NK-92 treated with Interleukin-12 subunit alpha and Interleukin-12 subunit beta, amount 100 ng/mL, for 24 hours (cell line): ENCODE measurements at places on chromosomes 11 and 22.
A peak's percentile ranks its signal among the peaks of the same experiment; 100 is the strongest.

DNA sequence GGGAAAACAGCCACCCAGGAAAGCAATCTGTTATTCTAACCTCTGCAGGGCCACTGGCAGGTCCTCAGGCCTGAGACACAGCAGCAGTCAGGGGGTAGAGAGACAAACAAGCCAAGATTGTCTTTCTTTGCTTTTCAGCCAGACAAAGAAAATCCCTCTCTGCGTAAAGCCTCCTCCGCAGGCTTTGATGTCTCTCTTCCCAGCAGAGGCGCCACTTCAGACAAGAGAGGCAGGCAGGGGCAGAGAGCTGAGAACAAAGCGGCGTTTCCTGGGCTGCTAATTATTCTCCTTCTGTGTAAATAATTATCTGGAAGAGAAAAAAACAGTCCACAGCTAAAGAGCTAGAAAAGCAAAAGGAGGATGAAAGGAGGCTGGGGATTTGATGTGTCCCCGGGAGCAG, 102.7 kb upstream of the SEZ6L start:
- DNase-seq, result no peak

DNA sequence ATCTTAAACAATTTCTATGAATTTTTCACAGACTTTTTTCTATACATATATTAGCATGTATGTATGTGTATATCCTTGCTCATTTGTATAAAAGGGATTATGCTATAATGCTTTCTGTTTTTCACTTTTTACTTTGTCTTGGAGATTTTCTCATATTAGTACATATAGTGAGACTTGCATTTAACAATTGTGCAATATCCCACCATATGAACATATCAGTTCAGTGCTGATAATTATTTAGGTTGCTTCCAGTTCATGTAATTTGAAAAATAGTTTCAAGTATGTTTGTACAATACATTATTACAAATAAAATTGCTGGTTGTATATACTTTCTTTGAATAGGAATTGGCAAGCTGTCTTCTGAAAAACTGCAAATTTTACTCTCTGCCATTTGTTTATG, 37.9 kb downstream of the HEPHL1 start:
- DNase-seq, result no peak

- no peak for DNase-seq
Observed at GRCh38 chr11:121721961-121722360, 269.2 kb upstream of the SORL1-AS1 start.

DNA sequence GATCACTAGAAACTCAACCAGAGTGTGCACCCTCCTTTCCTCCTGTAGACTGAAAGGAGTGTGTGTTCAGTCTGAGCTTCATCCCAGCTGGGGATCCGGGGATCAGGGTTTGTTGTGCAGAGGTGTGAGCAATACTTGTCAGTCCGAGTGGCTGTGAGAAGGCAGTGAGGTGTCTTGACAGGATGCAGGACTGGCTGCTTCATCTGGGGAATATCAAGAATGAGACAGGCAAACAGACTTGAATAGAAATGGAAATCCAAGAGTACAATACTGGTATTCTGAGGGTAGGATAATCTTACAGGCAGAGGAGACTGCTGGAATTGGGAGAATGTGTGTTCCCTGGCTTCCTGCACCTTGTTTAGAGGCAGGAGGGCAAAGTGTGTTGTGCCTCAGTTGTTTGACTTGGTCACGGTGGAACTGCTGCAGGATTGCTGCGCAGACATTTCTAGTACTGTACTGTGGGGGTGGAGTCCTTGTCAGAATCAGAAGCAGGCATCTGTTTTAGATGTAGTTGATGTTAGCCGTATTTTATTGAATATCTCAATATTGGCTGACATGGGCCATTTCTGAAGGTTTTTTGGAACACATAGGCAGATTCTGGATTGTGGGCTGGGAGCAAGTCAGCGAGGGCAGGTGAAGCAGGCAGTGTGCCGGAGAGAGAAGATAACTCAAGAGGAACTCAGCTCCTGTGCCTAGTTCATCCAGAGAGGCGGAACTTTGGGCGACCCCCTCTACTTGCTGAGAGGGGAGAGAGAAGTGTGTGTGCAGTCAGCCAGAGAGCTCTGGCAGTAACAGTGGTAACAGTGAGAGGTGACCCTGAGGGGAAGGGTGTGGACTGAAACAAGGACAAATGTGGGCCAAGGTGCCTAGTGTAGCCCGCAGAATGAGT, 27.1 kb upstream of the GRK2 start:
- DNase-seq, result no peak

GRCh38 chr22:25752615-25753214, 10.7 kb downstream of the MYO18B start:
- DNase-seq, result no peak

DNA sequence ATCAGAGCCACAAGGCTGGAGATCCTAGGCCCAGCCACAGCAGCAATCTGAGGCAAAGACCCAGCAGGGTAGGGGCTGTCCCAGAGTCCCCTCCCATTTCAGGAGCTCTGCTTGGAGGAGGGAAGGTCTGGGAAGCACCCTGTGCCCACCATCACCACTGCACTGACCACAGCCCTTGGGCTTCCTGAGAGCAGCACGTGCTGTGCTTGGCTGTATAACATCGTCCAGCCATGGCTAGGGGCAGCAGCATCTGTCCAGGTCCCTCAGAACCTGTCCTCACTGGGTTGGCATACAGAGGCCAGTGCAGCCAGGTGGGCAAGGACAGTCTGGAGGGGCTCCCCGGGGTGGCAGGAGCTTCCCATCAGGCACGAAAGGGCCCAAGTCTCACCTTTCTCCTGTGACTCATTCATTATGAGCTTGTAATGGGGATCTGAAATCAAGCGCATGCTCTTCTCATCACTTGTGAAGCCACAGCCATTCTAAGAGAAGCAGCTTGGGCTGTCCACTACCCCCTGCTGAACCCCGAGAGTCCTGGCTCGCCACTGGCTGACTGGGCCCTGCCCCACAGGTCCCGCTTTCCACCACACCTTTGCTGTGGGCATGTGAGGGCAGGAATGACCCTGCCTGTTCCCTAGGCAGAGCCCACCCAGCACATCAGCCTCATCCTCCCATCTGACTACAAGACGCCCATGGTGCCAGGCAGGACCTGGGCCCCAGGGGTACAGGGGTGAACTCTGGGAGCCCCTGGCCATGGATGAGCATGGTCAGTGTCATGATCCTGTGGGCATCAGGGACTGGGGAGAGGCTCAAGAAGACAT, 83.3 kb downstream of the MED15 start:
- DNase-seq, result no peak

DNA sequence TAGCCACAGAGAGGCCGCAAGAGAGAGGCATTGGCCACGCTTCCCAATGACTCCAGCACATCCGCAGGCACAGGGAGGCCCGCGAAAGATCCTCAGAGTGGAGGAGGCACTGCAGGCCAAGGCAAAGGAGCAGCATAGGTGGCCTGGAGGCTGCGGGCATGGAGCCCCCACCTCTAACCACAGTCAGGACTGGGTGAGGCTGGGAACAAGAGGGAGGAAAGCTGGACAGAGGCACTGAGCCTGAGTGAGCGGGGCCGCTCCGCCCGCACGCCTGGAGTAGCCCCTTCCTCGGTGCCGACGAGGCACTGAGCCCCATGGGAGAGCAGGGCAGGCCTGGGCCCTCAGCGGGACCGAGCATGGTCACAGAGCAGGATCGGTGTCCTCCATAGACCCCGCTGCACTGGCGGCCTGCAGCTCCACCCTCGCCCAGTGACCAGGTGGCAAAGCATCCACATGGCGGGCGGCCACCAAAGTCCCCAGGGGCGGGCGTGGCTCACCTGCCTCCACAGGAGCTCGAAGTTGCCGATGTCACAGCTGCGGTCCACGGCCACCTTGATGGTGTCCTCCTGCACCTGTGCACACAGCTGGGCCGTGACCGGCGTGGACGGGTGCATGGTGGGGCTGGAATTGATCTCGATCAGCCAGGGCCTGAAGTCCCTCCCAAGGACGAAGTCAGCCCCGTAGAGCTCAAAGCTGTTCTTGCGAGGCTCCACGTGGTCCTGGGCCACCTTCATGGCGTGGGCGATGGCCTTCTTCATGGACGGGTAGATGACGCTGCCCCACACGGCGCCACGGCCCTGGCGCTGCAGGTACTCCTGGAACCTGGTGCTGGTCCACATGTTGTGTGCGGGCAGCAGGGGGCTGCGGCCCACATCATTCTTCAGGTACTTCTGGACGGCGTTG, 18.9 kb upstream of the IL17REL start:
- DNase-seq, result no peak

DNA sequence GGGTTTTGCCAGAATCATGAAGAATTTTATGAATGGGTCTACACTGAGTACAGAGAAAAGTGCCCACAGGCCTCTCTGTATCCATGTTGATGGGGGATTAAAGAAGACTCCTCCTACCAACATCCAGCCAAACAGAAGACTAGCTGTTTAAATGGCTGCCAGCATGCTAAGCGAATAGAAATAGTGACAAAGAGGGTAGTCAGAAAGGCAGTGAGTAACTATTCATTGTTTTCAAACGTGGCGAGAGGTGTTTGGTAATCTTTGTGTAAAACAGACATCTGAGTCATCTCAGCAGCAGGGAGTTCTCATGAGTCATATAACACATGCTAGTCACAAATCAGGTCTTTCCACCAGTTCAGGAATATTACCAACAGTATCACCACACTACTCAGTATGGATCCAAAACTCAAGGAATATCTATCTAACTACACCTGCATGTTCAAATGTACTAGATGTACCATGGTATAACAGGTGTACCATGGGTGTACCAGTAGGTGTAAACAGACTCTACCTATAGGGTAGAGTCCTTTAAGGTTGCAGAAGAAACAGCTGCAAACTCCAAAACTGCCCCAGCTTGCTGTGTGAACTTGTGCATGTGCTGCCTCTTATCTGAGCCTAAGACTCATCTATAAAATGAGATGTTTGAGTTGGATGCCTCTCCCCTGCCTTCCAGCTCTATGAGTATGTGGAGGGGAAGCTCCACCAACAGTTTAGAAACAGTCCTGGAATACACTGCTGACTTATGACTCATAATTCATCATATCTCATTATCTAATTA, 82.0 kb downstream of the SLC1A2 start:
- peak; percentile 13 for DNase-seq

GRCh38 chr22:44680481-44680894, 21.5 kb upstream of the PRR5 start:
- no peak for DNase-seq

- peak; percentile 42 for DNase-seq
Observed at GRCh38 chr11:74453373-74453975, 13.9 kb downstream of the KCNE3 start.

GRCh38 chr11:93407777-93408401, 77.3 kb downstream of the DEUP1 start:
- peak; percentile 0 for DNase-seq

DNA sequence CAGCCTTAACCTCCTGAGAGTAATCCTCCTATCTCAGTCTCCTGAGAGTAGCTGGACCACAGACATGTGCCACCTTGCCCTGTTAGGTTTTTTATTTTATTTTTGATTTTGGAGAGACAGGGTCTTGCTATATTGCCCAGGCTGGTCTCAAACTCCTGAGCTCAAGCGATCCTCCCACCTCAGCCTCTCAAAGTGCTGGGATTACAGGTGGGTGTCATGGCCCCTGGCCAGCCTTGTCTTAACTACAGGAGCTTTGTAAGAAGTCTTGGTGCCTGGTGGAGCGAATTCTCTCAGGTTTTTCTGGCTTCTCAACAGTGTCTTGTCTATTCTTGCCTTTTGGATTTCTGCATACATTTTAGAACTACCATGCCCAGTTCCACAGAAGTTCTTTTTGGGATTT, 546.4 kb downstream of the TBC1D22A start:
- DNase-seq, result no peak

DNA sequence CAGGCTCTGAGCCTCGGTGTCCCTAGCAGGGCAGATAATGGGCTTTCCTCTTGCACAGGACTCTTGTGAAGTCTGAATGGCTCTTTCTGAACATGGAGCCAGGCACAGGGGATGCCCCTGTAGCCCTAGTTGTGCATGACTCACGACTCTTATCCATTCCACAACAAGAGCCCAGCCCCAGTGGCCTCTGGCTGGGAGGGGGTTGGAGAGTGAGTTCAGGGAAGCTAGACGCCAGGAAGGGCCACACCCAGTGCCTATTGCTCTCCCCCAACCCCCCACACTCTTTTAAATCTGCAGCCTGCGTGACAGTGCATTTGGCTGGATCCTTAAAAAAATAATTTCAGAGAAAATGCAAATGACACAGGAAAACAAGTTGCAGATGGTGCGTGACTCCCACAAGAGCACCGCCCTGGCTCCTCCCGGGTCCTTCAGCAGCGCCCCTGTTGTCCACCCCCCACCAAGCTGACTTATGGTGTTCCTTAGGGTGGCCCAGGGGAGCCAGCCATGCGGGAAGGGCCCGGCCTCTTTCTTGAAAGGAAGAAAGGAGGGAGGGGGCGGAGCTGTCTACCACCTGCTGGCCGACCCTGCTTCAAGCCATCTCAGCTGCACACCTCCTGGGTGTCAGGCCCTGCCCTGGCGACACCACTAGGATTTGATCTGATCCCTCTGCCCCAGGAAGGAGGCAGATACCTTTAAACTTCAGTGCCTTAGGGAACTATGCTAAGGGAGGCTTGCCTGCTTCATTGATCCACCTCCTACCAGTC, 74.7 kb downstream of the MN1 start:
- no peak for DNase-seq

- DNase-seq, result no peak
Observed at GRCh38 chr11:68138237-68138636, 17.0 kb upstream of the CHKA start.

DNA sequence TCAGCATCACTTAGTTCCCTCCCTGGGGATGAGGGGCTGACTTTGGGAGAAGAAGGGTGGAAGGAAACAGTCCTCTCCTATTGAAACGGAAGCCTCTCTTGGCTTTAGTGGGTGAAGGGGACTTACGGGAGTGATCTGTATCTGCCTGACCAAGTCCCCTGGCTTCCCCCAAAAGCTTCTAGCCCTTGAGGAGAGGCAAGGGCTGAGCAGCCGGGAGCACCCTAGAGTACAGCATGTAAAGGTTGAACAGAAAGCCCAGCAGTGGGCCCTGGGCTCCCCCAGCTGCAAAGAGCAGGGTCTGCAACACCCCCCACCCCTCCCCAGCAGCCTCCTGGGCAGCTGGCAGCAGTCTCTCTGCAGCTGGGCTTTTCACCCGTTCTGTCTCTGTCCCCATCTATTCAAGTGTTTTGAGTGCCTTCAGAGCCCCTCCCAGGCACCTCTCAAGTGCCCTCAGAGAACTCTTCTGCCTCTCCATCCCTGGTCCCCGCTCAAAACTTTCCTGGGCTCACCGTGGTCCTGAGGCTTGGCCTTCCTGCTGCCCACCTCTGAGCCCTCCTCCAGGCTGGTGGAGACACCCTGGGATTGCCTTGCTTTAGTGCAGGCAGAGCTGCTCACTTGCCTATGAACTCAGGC, 2.7 kb downstream of the CAPN5 start:
- no peak for DNase-seq

- DNase-seq, result no peak
Observed at GRCh38 chr11:38384568-38384967, 1786.5 kb upstream of the RAG2 start.

DNA sequence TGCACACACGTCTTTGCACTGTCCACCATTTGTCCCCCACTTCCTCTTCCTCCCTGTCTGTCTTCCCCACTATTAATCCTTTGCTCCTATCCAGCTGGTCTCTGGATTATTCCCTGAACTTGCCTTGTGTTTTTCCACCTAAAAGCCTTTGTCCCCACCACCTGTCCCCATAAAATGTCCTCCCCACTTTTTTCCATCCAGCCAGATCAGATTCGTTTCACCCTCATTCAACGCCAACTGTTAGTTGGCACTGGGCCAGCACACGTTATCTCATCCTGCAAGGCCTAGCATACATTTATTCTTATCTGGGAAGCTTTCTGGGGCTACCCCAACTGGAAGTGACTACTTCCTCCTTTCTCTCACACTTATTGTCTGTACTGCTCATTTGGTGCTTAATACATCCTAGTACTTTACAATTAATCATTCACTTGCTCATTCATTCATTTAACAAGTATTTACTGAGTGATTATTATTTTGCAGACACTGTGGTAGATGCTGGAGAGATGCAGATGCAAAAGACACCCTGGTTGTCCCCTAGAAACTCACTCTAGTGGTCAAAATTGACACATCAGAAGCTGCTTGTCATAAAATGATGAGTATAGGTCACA, 96.2 kb downstream of the RASSF10 start:
- DNase-seq, result no peak
